ENCODE measurements at places on chromosomes 5 and 9. TPM values are rescaled to one million over a fixed set of nuclear protein-coding genes. Genes with fewer than 3 reads are reported as not detected.

DNA sequence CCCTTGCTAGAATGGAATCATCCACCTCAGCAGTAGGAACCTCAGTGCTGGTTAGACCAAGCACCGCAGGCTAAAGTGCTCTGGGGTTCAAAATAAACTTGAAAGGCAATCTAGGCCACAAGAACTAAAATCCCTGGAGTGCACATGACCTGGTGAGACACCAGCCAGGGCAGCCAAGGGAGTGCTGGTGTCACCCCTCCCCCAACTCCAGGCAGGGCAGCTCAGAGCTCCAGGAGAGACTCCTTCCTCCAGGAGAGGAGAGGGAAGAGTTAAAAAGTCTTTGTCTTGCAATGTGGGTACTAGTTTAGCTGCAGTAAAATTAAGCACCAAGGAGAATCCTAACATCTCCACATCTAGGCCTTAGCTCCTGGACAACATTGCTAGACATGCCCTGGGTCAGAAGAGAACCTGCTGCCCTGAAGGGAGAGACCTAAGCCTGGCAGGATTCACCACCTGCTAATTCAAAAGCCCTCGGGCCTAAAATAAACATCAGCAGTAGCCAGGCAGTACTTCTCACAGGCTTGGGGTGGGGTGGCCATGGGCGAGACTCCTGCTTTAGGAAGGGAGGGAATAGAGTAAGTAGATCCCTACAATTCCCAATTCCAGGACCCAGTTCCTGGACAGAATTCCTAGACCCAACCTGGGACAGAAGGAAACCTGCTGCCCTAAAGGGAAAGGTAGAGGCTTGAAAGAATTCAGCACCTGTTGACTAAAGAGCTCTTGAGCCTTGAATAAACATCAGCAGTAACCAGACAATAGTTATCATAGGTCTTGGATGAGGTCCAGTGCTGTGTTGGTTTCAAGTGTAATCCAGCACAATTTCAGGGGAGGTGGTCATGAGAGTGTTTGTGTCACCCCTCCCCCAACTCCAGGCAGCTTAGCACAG lies 25.8 kb downstream of the UGT3A2 start:
- DNase-seq = no peak

DNA sequence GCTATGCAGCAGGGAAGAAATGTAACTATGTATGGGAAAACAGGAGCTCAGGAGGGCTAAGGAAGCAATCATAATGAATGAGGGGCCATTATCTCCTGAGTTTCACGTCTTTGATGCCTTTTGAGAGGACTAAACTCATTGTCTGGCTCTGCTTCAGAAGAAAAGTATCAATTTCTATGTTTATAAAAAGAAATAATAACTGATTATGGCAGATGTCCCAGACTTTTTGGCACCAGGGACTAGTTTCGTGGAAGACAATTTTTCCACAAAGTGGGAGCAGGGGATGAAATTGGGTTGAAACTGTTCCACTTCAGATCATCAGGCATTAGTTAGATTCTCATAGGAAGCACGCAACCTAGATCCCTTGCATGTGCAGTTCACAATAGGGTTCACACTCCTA lies 8.7 kb upstream of the IL7R start:
- DNase-seq = no peak

RABGAP1 gene
- 32.3 TPM for total RNA-seq

GRCh38 chr5:38384396-38384795 lies 126.0 kb downstream of the EGFLAM start:
- DNase-seq = no peak

DNA sequence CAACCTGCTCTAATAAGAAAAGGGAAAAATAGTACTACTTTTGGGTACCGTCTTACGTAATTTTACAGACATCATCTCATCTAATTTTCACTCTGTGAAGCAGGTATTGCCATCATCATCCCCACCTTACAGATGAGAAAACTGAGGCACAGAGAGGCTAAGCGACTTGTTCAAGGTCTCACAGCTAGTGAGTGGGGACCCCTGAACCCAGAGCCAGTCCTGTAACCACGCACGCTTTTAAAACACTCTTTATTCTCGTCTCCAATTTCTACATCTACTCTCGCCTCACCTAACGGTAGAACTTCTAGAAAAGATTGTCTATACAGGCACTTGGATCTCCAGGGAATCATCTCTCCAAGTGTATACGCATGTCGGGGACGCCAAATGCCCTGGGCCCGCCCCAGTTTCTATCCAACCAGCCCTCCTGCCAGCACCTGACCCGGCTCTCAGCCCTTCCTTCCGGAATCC lies 1.5 kb upstream of the TRAF1 start:
- no peak for DNase-seq

GRCh38 chr9:82021198-82021597 lies 32.6 kb downstream of the SPATA31D1 start:
- DNase-seq = no peak

- DNase-seq = no peak
These were observed 29.3 kb upstream of the UHRF2 start for GRCh38 chr9:6383551-6384225.

- no peak for DNase-seq
These were observed 826.1 kb downstream of the PRELID2 start for GRCh38 chr5:145008876-145009530.

DNA sequence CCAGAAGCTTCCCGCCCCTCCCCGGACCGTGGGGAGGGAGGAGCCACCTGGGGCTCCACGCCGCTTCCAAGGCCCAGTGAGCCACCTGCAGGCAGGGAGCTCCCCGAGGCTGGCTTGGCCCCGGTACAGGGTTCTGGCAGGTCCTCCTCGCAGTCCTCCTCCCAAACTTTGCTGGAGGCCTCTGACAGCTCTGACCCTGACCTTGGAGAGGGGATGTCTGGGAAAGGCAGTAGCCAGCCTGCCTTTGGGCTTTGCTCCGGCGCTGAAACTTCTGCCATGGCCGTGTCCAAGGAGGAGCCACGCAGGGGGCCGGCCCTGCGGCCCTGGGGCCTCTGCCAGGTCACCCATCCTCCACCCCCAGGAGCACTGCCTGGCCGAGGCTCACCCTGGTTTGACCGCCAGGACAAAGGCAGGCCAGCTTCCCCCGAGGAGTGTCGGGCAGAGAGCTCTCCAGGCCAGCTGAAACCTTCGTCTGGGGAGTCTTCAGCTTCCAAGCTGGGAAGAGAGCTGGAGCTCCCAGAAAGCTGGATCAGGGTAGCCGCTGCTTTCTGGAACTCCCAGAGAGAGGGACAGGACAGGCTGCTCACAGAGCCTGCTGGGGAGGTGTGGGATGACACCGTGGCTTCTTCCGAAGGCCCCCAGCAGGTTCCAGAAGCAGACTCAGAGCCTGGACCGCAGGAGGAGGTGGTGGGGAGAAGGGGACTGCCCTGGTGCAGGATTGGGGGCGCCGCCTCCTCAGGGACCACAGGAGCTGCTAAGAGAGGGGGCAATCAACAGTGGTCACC lies 9.0 kb upstream of the QSOX2 start:
- no peak for DNase-seq

DNA sequence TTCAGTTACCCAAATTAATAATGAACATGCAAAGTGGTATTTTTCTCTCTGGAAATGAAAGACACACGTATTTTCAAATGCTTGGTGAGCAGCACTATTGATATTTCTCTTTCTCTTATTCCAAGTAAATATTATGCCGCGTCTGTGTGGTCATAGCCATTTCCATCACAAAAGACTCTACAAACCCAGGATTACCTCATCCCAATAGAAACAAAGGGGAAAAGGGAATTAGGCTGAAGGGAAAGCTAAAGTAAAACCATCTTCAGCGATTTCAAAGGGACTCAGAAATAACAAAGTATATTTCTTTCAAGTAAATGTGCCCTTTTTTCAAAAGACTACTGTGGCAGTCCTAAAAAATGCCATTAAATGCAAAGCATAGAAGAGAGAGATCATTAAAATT lies 62.0 kb upstream of the FST start:
- no peak for DNase-seq

EFNA5 gene
- total RNA-seq = not detected

- DNase-seq = no peak
These were observed 13.8 kb downstream of the GZMK start for GRCh38 chr5:55037890-55038289.

- DNase-seq = no peak
These were observed 50.6 kb downstream of the WHRN start for GRCh38 chr9:114454652-114455051.

CKS2 gene
- total RNA-seq = 180 TPM

- no peak for DNase-seq
These were observed 235.4 kb downstream of the DTWD2 start for GRCh38 chr5:118752969-118753368.

LMX1B gene
- not detected for total RNA-seq
